ENCODE measurements at places on chromosomes 16 and 17.

DNA sequence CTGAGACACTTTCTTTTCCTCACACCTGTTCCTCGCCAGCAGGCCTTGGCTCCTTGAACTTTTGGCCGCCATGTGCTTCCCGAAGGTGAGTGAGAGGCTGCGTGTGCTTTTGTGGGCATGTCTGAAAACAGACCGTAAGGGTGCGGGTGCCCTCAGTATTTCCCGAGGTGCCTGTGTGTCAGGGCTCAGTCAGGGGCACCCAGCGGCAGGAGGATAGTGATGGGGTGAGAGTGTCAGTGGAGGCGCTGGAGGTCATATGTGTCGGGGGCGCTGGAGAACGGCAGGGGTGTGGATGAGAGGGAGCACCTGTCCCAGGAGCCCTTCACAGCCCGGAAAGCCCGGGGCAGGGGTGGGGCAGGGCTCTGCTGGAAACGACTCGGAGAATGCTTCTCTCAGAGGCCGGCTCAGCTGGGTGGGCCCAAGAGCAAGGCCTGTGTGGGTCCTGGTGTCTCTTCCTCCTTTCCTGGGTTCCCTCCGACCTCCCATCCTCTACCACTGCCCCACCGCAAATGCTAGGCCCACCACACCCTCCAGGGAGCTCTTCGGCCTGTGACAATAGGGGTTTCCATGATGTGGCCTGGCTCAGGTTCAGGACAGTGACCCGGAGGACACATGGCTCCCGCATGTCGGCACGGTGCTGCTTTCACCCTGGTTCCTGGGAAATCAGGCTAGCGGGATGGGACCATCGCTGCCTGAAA lies 451 bp downstream of the IL32 start:
- DNase-seq = no peak

DNA sequence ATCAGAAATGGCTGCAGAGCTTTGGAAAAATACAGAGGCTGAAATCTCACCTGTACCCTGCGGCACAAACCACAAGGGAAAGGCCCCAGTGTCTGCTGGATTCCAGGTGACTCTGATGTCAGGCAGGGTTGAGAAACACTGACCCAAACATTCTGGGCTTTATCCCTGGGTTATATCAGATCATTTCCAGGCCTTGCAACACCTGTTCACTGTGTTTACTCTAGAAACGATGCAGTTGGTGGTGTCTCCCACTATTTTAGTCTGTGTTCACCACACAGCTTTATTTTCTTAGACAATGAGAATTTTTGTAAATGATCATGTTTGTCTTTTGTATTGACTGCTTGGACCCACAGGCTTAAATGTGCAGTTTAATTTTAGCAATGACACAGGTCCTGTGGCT lies 151.5 kb upstream of the SDK2 start:
- DNase-seq = no peak

- DNase-seq = no peak
Measured at GRCh38 chr17:2011411-2012371, 13.4 kb downstream of the RTN4RL1 start.

DNA sequence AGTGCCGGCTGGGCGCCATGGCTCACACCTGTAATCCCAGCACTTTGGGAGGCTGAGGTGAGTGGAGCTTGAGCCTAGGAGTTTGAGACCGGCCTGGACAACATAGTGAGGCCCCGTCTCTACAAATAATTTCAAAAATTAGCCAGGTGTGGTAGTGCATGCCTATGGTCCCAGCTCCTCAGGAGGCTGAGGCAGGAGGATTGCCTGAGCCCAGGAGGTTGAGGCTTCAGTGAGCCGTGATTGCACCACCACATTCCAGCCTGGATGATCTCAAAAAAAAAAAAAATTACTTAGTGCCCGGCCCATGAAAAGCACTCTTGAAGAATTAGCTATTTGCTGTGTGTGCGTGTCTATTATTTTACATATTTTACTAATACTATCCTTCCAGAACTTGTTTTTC lies 9.6 kb downstream of the GPRC5C start:
- no peak for DNase-seq

DNA sequence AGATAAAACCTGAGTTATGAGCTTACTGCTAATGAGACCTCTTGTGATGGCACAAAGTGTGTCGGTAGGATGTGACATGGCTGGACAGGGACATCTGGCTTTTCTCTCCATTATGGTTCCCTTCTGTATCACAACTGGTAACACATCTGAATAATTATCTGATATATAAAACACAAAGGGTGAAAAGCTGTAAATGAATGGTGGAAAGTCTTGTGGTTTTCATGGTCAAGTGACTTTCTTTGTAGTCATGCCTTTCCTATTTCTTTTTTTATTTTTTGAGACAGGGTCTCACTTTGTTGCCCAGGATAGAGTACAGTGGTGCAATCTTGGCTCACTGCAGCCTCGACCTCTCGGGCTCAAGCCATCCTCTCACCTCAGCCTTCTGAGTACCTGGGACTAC lies 35.3 kb upstream of the ZFHX3 start:
- no peak for DNase-seq

DNA sequence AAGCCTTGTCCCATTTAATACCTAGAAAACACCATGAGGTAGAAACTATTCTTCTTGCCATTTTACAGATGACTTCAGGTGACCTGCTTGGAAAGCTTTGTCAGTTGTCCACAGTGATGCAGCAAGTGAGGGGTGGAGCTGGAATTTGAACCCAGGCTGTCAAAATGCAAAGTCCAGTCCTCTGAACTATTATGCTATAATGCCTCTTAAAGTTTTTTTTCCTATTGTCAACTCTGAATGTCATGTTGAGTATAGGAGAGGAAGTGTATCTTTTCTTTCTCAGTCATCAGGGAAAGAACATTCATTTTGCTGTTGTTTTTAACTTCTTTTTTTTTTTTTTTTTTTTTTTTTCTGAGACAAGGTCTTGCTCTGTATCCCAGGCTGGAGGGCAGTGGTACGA lies 525.6 kb downstream of the XYLT1 start:
- no peak for DNase-seq
